ENCODE measurements at places on chromosomes 4 and X.

GRCh38 chr4:57103051-57103450 is 7.1 kb downstream of the IGFBP7 start:
- DNase-seq = no peak

- DNase-seq = no peak
Observed at GRCh38 chr4:22500831-22501714, 14.8 kb downstream of the ADGRA3 start.

DNA sequence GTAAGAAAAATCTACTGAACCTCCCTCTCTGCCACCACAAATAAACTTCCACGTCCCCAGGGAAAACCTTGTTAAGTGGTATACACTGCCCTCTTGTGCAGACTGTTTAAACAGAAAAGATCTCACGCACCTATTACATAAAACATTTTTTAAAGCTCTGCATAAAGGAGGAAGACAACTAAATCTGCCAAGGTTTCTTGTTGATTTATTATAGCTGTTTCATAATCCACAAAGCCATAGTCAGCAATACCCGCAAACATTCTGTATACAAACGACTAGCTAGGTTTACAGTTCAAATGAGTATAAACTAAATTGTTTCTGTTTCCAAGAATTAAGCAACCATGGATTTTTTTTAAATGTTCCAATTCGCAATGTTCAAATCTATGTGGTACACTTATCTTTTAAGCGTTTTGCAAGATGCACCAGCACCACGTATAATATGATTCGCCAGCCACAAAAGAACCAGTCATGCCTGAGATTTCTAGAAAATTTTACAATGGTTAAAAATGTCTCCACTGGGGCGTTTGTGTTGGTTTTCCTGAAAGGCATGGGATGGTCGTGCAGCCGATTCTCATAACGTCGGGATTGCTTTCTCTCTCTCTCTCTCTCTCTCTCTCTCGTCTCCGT is 164.6 kb downstream of the PRKX start:
- no peak for DNase-seq

- DNase-seq = no peak
Observed at GRCh38 chr4:176635372-176636261, 157.1 kb downstream of the VEGFC start.

- DNase-seq = no peak
Observed at GRCh38 chrX:5250106-5250505, 978.6 kb downstream of the NLGN4X start.

- DNase-seq = no peak
Observed at GRCh38 chr4:70714079-70714887, 7.5 kb upstream of the RUFY3 start.

DNA sequence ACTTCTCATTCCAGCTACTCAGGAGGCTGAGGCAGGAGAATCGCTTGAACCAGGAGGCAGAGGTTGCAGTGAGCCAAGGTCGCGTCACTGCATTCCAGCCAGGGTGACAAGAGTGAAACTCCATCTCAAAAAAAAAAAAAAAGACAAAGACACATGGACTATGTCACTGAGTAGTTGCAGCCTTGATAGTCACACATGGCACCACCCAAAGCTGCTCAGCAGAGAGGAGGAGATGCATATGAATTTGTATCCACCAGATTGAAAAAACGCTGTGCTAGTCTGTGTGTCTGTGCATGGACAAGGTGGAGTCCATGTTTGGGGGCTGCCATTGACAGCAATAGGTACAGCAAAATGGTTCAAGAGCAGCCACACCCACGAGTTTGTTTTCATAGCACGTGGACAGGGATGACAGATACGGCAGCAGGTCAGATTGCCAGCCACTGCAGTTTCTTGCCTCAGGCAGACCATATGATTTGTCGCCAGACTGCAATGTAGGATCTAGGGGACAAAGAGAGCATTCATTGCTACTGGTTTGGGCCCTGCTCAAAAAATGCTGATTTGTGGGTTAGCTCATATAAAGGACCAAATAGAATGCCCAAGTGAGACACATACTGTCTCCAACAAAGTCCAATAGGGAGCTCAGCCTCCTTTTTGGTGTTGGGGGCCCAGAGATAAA is 89.9 kb downstream of the CEP135 start:
- DNase-seq = no peak

DNA sequence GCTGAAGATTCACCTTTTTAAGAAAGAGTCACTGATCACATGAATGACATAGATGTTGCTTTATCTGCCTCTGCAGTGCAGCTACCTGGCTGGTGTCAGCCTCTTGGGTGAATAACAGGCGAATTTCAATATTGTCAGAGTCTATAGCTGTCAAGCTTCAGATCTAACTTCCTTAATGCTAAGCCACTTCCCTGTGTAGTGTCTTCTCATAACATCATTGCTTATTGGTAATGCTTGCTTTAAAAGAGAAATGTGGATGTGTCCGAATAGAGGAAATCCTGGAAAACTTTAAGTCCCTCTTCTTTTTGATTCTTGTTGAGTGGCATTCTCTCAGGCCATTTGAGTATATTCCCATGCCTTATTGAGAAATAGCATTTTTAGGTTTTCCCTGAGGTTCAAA is 7.3 kb upstream of the IGFBP7 start:
- no peak for DNase-seq

GRCh38 chr4:181161669-181162068 is 1081.5 kb upstream of the TENM3 start:
- DNase-seq = no peak

DNA sequence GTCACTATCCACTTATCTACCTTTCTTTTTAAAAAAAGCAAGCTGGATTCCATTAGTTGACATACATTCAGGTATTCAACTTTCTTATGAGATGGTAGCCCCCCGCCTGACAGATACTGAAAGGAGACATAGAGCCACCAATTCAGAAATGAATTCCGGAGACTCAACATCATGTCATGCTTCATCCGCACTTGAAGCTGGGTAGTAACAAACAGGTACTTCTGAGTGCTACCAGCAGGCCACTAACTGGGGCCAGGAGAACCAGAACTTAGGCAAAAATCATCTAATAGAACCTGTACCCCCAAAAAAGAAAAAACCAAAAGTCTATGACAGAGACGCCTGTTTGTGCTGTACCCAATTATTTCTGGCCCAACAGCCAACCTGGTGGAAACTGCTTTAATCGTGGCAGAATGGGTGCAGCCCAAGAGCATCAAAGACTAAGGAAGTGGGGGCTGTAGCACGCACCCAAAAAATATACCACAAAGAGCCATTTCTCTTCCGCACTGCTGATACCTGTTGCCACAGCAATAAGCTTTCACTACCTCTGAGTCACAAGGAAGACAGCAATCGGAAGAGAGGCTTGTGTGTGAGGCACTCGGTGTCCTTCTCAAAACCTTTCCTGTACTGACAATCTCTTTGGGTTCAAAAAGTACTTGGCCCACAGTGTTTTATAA is 84.8 kb downstream of the AFAP1 start:
- no peak for DNase-seq

DNA sequence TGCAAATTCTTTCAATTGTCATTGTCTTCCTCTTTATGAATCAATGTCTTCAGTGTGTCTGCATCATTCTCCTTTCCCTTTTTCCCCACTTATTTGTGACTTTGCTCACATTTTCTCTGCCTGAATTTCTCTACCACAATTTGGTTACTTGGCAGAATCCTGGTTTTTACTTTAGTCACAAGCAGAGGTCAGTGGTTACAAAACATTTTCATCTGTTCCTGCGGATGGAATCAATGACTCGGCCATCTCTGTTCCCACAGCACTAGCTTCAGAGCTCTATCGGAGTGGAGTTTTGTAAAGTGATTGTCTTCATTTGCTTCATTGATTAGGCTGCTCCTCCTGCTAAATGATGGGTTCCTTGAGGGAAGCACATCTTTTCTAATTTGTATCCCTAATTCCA is 501.3 kb upstream of the AADAT start:
- no peak for DNase-seq

GRCh38 chr4:83605744-83606172 is 69.8 kb downstream of the GPAT3 start:
- no peak for DNase-seq

GRCh38 chrX:40290517-40290916 is 192.8 kb upstream of the BCOR start:
- DNase-seq = no peak

DNA sequence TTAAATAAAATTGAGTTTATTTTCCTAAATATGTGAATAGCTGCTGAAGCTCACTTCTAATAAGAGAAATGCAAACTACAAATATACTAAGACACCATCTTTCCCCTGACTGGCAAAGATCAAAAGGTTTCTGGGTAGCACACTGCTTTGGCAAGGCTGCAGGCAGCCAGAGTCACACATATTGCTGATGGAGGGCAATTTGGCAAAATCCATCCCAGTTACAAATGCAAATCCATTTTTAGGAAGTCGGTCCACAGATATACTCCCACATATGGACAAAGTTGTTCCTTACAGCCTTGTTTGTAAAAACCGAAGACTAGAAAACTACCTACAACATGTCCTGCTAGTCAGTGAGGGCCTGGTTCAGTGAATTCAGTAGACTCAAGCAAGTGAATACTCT is 12.4 kb downstream of the USP46 start:
- DNase-seq = no peak

GRCh38 chr4:51878431-51878830 is 35.5 kb downstream of the DCUN1D4 start:
- no peak for DNase-seq

- DNase-seq = no peak
Observed at GRCh38 chrX:96764864-96765263, 80.2 kb downstream of the DIAPH2 start.

DNA sequence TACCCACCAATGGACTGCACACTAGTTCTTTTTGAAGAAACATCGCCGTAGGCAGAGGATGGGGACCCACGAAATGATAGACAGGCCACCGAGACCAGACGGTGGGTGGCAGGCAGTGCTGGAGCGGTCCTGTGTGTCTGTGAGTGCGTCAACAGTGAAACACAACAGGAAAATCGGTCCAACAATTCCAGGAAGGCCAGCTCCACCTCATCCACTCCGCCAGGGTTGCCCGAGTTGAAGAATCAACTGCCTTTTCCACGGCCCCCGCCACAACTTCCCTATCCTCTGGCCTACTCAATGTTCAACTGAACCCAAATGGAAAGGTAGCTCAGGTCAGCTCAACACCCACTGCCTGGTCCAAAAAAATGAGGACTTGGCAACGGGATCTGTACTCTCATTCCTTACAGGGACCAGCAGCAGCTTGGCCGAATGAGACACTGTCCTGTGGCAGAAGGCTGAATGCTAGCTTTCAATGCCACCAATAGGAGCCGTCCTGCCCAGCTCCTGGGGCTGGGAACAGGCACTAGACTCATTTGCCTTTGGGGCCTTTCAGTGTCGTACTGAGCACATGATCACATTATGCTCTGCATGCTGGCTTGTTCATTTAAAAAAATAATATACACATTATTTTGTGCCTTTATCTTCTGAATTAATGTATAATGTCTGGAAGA is 43.5 kb downstream of the MID1 start:
- DNase-seq = no peak

- DNase-seq = no peak
Observed at GRCh38 chrX:27679281-27679680, 89.1 kb downstream of the DCAF8L2 start.

DNA sequence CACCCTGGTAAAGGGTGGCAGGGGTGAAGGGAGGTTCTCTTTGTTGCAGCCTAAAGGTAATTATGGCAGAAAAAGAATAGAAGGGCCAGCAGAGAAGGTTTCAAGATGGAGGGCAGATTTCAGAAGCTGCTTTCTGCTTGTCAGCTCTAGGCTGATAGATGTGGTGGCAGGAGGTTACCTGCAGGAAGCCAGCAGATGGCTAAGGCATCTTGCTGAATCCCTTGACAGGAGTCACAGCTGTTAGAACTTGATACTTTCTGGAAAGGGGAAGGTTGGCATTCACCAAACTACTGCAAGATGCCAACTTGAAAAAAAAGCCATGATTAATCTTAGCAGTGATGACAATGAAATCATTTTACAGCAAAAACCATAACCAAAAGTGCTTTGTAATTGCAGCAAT is 69.5 kb upstream of the CBLL2 start:
- no peak for DNase-seq

DNA sequence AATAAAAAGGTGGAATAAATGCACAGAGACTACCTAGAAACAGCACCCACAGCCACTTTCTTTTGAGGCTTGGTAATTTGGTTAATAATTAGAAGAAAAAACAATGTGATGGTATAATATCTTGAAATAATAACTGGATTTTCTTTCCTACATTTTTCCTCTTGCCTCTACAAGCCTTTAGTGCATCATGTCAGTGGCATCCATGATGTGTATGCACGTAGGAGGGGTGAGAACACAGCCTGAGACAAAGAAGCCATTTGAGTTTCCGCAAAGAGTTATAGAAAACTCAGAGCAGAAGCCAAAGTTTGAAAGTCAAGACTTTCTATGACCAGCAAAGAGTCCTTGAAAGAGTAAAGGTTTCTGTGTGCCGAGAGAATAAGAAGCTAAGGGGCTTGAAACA is 461.3 kb downstream of the BCOR start:
- DNase-seq = no peak

GRCh38 chr4:186729856-186730255 is 6.2 kb upstream of the FAT1 start:
- no peak for DNase-seq

GRCh38 chrX:642436-643240 is 12.0 kb downstream of the SHOX start:
- no peak for DNase-seq

GRCh38 chr4:106032851-106033286 is 137.6 kb downstream of the NPNT start:
- DNase-seq = no peak

DNA sequence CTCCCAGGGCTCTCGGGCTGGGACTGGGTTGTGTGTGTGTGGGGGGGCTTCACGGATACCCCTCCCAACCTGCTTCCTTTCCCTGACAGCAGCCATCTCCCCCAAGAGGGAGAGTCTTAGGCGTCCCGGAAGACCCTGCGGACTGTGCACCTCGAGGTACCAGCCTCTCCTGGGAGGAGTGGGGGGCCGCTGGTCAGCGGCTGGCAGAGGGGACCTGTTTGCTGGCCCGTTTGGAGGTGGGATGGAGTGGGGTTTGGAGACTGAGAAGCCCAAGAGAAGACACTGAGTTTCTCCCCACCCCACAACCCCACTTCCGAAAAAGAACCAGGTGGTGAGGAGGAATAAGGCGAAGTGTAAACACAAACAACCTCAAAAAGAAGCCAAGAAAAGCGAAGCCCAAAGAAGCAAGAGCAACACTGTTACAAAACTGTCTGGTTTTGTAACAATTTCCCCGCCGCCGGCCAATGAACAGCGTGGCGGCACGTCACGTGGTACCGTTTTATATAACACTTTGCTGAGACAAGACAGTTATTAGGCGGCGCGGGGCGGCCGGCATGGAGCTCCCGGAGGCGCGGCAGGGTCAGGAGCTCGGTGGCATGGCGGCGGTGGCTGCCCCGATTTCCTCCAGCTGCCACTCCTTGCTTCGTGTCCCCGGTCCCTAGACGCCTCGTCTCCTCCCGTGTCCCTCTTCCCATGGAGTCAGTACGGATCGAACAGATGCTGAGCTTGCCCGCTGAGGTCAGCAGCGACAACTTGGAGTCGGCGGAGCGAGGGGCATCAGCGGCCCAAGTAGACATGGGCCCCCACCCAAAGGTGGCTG is at the start of gene LONRF3:
Gene LONRF3, plus strand, starts transcription at position 531 of the 820 bp plus-strand sequence. Its CDS starts 163 bp downstream, at position 694.
- peak; percentile 46 for DNase-seq

GRCh38 chrX:72430405-72430968 is 124.8 kb upstream of the CITED1 start:
- DNase-seq = no peak

- no peak for DNase-seq
Observed at GRCh38 chrX:99117011-99117410, 1293.1 kb downstream of the PCDH19 start.
